ENCODE measurements at places on chromosomes 5 and 9.

- no peak for DNase-seq
Observed at GRCh38 chr5:126925482-126925881, 104.9 kb downstream of the MARCHF3 start.

- DNase-seq = no peak
Observed at GRCh38 chr5:160071516-160071915, 47.7 kb downstream of the PWWP2A start.

- no peak for DNase-seq
Observed at GRCh38 chr9:90306158-90306557, 336.5 kb downstream of the DIRAS2 start.

- DNase-seq = no peak
Observed at GRCh38 chr5:16889972-16890519, 46.0 kb downstream of the MYO10 start.

- no peak for DNase-seq
Observed at GRCh38 chr9:8140557-8140956, 341.0 kb upstream of the DMAC1 start.
